Thoracic aorta (tissue), 2 donors: ENCODE measurements at places on chromosomes 1 and 21. TPM values are rescaled to one million over a fixed set of nuclear protein-coding genes. Genes with fewer than 3 reads are reported as not detected.

KCNK2 gene
- total RNA-seq, result 1.8 TPM

PPIH gene
- total RNA-seq, result 12.0 TPM

MRPL55 gene
- 32.4 TPM for total RNA-seq

POU3F1 gene
- total RNA-seq, result not detected

KRTAP13-1 gene
- not detected for total RNA-seq

AMY2A gene
- 4.7 TPM for total RNA-seq

ERMAP gene
- 7.0 TPM for total RNA-seq

PGBD5 gene
- 0.63 TPM for total RNA-seq

TEX38 gene
- total RNA-seq, result not detected

FYB2 gene
- total RNA-seq, result not detected

JAM2 gene
- total RNA-seq, result 10.2 TPM

CRB1 gene
- total RNA-seq, result not detected

C1orf50 gene
- total RNA-seq, result 4.1 TPM

RHD gene
- not detected for total RNA-seq

LRRC39 gene
- total RNA-seq, result 2.3 TPM

ALX3 gene
- not detected for total RNA-seq

GPN2 gene
- 15.0 TPM for total RNA-seq

OR2L5 gene
- total RNA-seq, result not detected

CROCC gene
- total RNA-seq, result 56.2 TPM

DNM3 gene
- total RNA-seq, result 5.8 TPM

FAM43B gene
- total RNA-seq, result 3.0 TPM

ZFP69 gene
- total RNA-seq, result 3.2 TPM

KCNJ15 gene
- total RNA-seq, result 1.8 TPM

ASAP3 gene
- 28.2 TPM for total RNA-seq

GBP1 gene
- total RNA-seq, result 26.4 TPM

TOMM40L gene
- 13.4 TPM for total RNA-seq
